ENCODE measurements at places on chromosomes 3 and 15.

- no peak for ATAC-seq
These were observed 108.3 kb upstream of the FRMD4B start for GRCh38 chr3:69494185-69494584.

DNA sequence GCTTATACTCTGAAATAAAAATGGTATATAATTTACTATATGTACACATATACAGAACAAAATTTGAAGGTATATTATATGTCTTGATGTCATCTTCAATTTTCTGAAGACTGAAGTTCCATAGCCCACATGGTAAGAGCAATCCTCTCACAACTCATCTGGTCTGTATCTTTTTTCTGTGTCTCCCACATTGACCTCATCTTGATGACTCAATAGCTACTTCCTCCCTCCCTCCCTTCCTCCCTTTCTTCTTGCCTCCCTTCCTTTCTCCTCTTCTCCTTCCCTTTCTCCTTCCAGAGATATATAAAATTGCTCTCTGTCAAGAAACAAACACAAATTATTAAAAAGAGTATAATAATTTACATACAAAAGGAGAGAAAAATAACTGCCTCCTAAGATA, 268.5 kb downstream of the SQOR start:
- no peak for ATAC-seq

GRCh38 chr15:26891448-26892181, 24.8 kb downstream of the GABRA5 start:
- no peak for ATAC-seq

GRCh38 chr3:72238010-72238691, 453.2 kb upstream of the PROK2 start:
- no peak for ATAC-seq

DNA sequence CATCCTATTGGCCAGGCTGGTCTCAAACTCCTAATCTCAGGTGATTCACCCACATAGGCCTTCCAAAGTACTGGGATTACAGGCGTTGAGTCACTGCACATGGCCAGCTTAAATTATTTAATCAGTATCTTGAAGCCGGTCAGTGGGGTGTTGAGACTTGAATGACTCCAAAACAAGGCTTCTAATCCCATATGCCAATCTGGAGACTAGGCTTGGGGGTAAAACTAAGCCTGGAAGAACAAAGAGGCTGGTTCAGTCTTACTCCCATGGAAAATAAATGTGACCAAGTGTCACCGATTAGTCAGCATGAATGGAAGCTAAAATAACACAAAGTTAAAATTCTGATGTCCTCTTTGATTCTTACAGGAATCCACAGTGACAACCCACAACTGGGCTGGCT, 509.1 kb downstream of the FOXP1 start:
- no peak for ATAC-seq

GRCh38 chr3:170780955-170781354, 89.0 kb downstream of the RPL22L1 start:
- no peak for ATAC-seq

GRCh38 chr3:60096403-60096802, 1046.6 kb upstream of the CFAP20DC start:
- no peak for ATAC-seq

- ATAC-seq = peak; percentile 80
These were observed 560 bp downstream of the ST6GAL1 start for GRCh38 chr3:186930641-186931531.

Data from activated CD4-positive, CD25-positive, alpha-beta regulatory T cell treated with anti-CD3 and anti-CD28 coated beads, Interleukin-2, amount 50 U/mL, for 24 hours (primary cell).